ENCODE measurements at places on chromosomes 7 and 10.

DNA sequence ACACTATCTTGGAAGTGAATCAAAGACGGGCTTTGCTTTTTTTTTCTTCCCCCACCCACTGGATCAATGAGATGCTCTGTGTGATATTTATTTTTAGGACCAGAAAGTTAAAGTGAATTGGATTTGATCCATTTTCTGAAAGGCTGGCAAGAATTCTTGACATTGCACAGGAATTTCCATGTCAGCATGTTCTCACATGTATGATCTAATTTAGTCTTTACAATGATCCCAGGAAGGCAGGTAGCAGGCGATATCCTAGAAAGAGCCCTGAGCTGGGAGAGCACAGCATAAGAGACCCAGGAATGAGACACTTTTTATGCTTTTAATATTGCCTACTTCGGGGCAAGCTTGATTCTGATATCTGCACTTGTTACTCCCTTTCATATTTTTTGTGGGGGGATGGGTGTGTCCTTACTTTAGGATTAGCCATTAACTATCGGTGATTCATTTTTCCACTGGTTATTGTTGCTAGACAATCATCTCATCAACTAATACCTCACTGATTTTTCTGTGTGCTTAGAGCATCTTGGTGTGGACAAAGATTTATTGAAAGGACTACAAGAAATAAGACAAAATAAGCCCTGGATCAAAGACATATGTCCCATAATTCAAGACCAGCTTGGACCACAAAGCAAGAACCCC is 58.1 kb downstream of the NRP1 start:
- DNase-seq: no peak

DNA sequence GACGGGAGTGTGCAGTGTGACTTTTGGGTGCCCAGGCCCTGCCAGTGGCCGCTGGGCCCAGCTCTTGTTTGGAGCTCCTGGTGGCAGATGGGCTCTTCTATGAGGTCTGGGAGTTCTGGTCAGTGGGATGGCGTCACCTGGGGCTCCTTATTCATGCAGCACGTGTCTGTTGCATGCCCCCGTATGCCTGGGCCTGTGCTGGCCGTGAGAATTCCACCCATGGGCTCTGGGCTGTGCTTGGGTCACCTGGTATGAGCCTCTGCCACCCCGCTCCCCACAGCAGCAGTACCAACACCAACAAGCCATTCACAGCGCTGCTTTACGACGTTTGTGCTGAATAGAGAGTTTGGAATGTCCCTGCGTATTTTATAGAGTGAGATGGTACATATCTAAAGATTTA is 27.1 kb downstream of the INPP5A start:
- no peak for DNase-seq

DNA sequence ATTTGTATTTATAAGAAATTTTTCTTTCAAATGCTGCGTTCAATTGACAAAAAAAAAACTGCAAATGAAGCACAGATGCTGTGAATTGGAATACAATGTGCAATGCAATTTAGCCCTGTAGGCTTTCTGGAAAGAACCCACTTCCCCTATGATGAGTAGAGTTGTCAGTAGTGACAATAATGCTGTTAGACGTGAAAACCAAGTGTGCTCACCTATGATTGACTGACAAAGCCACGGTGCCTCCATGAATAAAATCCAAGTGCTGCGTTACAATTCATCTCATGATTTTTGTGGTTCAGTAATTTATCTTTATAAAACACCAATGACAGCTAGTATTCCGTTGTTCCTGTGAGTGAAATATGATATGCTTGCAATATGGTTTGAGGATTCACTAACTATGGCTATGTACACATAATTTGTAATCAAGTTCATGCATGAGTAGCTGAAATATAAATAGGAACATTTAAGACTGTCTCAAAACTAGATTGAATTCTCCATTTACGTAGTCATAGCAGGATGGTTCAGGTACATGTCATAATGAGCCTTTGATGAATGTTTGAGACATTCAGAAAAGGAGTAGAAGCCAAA is 1160.3 kb downstream of the CNTNAP2 start:
- DNase-seq: no peak

DNA sequence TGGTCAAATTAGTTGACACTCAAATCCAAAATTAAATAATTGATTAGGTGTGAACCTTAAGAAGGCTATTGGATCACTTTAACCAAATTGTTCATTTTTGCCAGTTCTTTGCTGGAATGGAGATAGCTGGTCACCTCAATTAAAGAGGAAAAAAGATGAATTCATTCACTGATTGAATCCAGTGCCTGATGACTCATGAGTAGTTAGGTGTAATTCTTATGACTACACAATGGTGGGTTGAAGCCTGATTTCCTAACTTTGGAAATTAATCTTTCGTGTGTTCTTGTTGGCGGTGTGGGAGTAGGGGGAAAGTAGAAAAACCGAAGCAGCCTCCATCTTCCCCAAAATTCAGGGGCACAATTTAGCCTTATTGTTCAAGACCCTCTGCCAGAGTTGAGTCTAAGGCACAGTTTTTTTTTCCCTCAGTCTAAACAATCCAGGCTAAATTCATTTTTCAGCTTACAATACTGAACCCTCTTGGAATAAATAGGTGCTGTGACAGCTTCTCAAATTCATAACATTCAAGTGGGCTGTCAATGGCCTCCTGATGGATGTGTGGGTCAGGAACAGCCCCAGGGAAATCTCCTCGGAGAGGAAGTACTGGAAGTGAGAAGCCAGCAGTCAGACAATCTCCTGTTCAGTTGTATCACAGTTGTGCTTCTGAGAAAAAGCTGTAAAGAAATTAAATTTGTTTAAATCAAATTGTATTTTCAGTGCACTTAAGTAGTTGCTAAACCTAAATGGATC is 356.6 kb downstream of the BBS9 start:
- no peak for DNase-seq

GRCh38 chr7:91459539-91459938 is 195.3 kb downstream of the FZD1 start:
- no peak for DNase-seq

GRCh38 chr7:20601121-20601520 is 14.3 kb upstream of the ABCB5 start:
- DNase-seq: no peak

All from cardiac septum (tissue), 1 donor.